ENCODE measurements at places on chromosomes 12 and 14.
A peak's percentile ranks its signal among the peaks of the same experiment; 100 is the strongest.

- DNase-seq, result no peak
Measured at GRCh38 chr14:22448905-22449599, 140.0 kb downstream of the DAD1 start.

DNA sequence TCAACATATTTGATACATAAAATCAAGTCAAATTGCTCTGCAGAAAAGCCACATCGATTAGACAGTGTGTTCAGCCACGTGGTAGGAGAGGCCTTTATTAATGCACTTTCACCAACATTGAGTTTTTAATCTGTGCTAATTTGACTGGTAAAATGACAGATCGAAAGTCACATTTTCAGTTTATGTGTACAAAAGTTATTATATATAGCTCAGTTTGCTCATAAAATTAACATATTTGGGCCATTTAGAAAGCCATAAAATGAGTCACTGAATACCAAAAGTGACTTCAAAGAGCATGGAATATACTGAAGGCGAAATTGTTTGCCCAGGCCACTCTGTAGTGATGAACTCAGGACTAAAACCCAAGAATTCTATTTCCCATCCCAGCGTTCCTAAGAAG lies 26.0 kb downstream of the C12orf42 start:
- no peak for DNase-seq

DNA sequence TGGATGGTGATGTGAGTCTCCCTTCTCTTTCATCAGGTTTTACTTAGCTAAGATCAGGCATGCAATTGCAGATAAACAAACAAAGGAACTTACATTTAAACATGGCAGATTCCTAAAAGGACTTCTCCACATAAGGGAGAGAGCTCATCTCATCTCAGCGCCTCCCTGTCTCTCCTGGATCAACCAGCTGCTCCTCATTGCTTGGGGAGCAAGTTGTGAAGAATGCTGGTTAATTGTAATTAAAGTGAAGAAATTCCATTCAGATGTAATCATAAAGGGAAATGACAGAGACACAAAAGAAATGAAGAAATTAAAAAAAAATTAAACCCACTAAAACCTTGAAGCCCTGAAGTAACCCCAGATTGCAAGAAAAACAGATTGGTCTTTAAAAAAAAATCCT lies 104.4 kb upstream of the DIO2 start:
- DNase-seq, result no peak

GRCh38 chr12:12877781-12878455 lies 13.4 kb upstream of the GPRC5A start:
- DNase-seq, result no peak

DNA sequence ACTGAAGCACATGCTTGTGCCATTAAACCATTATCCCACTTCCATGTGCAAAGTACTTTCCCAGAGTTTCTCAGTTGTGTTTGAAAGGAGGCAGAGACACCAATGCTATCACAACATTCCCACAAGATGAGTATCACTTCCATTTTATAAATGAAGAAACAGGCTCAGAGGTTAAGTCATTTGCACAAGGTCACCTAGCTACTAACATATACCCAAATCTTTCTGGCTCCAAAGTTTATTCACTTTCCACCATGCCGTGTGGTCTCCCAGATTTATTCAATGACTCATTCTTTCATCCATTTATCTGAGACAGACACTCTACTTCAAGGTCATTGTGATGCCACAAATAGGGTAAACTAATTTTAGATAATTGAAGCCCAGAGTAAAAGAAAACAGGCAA lies 9.4 kb downstream of the ART4 start:
- DNase-seq, result no peak

DNA sequence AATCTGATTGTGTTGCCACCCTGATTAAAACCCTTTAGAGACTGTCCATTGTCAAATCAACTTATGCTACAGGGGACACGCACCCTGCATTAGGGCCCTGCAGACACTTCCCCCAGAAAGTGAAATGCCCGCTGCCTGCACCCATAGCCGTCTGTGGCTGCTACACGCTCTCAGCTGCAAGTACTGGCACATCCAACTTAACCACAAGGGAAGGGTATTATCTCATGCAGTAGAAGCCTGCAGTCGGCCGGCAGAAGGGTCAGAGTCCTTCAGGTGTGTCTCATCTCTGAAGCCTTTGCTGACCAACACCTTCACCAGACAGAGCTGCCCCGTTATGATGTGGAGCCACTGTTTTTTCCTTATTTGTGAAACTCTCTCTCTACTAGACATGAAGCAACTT lies 20.8 kb downstream of the CFAP251 start:
- DNase-seq, result no peak

- DNase-seq, result no peak
Measured at GRCh38 chr12:117528538-117528937, 167.1 kb upstream of the NOS1 start.

GRCh38 chr14:75418850-75419768 lies 8.7 kb upstream of the JDP2 start:
- peak; percentile 75 for DNase-seq

DNA sequence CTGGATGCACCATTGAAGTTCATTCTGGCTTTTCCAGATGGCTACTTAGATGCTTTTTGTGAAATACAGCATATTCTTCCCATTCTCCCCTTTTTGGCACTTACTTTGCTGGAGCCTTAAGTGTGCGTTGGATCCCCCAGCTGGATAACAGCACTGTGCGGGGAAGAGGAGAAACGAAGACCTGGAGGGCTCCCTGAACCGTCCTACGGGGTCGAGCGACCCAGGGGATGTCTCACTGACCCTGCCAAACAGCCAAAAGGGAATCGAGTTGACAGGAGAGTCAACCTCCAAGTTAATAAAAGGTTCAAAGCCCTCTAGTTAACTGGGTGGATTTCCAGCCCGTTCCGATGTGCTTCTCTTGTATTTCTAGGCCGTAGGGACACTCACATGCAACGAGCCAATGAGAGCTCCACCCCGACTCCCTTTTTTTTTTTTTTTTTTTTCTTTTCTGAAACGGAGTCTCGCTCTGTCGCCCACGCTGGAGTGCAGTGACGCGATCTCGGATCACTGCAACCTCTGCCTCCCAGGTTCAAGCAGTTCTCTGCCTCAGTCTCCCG lies 1.0 kb upstream of the CAMKK2 start:
- DNase-seq, result peak; percentile 76

GRCh38 chr12:1064317-1064716 lies 73.3 kb downstream of the ERC1 start:
- no peak for DNase-seq

DNA sequence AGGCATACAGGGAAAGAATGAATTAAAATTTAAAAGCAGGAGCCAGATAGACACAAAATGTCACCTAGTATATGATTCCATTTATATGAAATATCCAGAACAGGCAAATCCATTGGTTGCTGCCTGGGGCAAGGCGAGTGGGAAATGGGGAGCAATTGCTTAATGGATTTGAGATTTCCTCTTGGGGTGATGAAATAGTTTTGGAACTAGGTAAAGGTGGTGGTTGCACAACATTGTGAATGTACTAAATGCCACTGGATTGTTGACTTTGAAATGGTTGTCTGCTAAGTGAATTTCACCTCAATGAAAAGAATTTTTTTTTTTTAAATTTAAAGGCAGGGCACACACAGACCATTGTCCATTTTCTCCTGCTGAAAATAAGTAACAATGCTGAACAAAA lies 61.9 kb downstream of the ABCC9 start:
- no peak for DNase-seq

DNA sequence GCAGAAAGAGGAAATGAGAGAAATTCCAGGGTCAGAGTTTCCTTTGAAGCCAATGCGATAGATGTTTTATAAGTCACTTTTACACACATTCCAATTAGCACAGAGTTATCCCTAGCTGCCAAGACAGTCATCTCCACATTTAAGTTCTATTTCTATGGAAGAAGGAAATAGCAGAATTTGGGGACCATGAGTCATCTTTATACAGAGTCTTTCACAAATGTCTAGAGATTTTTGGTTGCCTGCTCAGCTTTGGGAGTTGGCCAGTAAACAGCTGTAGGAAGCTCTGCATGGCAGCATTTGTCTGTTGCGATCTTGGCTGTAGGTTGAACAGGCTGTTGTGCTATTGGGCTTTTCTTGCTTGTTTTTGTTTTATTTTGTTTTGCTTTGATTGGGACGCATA lies 884.3 kb downstream of the GALC start:
- DNase-seq, result no peak

- no peak for DNase-seq
Measured at GRCh38 chr12:4833053-4833452, 76.7 kb upstream of the KCNA1 start.

GRCh38 chr12:126424696-126425095 lies 1359.5 kb downstream of the AACS start:
- DNase-seq, result no peak

- no peak for DNase-seq
Measured at GRCh38 chr14:34912182-34912581, 37.0 kb upstream of the BAZ1A start.

DNA sequence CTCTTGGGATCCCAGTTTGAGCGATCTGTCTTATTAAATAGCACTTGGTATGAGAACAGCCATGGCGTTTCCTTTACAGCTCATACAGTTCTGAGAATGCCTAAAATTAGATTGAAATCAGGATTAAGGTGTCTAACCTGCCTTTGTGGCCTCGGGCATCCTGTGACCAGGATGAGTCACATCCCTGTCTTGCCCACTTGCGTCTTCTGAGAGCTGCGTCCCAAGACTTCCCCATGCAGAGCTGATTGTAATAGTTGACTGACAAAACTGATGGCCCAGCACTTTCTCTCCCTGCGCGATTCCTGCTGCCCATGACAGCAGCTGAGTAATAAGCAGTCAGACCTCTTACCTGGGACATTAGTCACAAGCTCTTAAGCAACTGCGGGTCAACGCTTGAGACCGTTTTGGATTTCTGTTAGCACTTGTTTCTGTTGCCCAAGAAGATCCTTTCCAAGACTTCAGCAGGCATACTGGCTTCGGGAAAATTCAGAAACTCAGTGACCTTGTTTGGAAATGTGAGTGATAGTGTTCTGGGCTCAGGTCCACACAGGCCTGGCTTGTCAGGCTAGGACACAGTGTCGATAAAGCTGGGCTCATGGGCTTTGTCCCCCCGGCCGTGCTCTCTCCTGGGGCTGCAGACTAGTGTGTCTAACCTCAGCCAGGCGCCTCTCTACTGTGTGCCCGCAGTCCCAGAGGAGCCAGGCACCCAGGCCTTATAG lies 169.9 kb upstream of the HIF1A start:
- DNase-seq, result peak; percentile 87

DNA sequence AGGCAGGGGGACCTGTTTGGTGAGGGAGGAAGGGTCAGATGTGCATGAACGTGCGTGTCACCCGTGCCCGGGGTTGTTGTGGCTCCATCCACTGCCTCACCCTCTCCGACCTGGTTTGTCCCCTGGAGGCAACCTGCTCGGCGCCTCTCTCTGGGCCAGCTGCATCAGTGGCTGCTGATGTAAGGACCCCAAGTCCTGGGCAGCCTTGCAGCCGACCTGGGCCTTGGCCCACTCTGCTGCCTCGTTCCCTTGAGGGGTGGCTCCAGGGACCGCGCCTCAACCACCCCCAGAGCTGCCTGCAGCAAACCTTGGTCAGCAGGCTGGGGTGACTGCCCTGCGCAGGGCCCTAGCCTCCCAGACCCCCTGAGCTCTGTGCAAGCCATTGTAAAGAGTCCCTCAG lies 351.7 kb downstream of the TMEM121 start:
- DNase-seq, result no peak

DNA sequence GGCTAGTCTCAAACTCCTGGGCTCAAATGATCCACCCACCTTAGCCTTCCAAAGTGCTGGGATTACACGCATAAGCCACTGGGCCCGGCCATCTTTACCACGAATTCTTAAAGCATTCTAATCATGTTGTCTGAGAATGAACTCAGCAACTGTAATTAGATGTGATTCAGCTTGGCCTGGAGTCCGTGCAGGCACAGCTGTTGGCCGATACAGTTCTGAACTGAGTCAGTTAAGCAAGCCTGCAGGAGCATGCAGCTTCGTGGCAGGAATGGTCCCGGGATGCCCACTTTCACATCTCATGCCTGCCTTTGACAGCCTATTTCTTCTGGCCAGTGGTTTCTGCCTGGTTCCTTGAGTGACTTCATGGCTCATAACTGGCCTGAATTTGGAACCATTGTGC lies 194.1 kb downstream of the ANO6 start:
- no peak for DNase-seq

- DNase-seq, result no peak
Measured at GRCh38 chr12:111368291-111368787, 556 bp downstream of the PHETA1 start.

- DNase-seq, result no peak
Measured at GRCh38 chr12:26798640-26799039, 34.4 kb downstream of the ITPR2 start.

DNA sequence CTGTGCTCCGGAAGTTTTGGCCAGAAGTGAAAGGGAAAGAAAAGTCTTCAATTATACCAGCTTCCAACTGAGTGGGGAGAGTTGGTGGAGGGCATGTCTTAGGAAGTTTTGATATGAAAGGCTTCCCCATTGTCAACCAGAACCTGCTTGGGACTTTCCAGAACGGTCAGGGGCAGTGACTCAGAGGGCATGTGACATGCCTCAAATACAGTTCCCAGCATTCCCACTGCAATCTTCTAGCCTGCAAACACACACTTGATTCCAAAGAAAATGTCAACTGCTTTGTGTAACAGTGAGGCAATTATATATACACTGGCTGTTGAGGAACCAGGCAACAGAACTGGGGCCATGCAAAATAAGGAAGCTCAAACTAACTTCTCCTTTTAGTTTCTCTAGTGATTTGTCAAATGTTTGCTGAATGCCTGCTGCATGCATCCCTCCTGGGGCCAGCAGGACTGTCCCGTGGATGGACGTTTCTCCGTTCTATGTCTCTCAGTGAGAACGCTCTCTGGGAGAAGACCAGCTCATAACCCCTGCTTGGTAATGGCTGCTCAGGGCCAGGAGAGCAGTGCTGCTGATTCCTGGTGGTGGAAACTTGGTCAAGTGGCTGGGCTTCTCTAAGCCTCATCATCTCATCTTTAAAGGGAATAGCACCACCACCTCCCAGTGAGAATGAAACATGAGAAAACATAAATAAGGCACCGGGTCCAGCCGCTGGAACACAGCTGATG lies 18.3 kb downstream of the SLC25A47 start:
- no peak for DNase-seq

- no peak for DNase-seq
Measured at GRCh38 chr14:65333943-65334687, 78.4 kb upstream of the FUT8 start.

DNA sequence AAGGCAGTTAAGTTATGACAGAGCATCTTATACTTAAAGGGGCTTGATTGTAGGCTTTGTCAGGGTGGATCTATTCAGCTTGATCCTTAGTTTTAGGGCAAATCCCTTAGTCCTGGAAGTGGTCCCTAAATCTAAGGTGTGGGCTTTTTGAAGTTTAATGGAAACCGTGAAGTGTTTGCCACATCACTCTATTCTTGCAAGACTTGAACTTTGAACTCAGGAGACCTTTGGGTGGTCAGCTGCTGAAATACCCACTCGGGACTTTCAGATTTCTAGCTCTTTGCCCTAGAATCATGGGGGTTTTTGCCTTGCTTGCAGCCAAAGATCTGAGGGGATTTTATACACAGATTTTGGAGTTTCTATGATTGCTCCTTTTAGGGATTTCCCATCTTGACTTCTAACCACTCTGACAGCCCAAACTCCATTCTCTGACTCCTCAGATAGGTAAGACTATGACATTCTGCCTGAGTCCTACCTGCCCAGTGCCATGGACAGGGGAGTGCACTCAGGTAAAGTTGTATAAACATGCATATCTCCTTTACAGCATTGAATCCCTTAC lies 39.9 kb downstream of the SNAPC1 start:
- no peak for DNase-seq
